ENCODE measurements at places on chromosomes 2 and 18.

DNA sequence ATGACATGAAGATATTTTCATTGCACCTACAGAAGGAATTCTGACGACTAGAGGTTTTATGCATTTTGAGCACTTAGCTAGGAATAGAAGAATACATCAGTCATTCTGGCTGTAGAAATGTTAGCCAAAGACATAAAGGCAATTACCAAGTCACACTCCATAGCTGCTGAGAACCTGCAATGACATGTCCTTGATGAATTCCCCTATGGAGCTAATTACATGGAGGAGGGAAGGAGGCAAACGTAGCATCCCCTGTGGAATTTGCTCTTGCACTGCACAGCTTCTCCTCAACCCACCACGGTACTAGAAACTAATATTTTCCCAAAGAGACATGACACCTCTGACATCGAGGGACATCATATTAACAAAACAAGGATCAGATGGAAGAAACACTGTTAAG is 174.0 kb upstream of the SESTD1 start:
- DNase-seq: no peak

- no peak for DNase-seq
Measured at GRCh38 chr2:46827274-46828134, 88.1 kb downstream of the MCFD2 start.

DNA sequence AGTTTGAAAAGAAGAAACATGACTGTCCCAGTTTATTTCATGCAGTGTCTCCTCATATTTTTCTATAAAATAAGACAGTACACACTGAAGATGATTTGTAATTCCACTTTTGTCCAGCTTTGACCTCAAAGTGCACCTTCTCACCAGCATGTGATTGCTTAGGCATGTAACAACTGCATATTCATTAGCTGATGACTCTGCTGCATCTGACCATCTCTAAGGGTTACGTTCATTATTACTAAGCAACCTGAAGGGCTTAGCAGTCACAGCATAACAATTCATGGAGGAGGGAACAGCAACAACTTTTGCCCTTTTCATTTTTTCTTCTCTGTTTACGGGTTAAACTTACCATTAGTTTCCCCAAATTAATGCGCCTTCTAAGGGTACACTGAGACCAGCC is 330.6 kb upstream of the PIK3C3 start:
- no peak for DNase-seq

DNA sequence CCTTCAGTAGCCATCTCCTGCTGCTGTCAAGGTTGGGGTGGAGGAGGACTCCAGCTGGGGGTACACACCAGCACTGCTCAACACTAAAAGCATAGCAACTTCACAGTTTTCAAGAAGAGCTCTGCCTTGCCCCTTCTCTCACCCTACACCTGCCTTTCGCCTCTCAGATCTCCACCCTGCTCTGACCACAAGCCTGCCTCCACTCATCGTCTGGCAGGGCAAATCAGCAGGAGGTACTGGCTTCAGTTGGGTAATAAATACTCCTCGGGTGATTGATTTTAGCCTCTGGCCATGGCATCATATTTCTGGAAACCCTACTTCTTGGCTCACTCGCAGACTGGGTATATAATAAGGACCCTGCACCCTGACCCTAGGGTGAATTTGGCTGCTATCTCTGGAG is 3.1 kb upstream of the PRKAG3 start:
- DNase-seq: no peak

DNA sequence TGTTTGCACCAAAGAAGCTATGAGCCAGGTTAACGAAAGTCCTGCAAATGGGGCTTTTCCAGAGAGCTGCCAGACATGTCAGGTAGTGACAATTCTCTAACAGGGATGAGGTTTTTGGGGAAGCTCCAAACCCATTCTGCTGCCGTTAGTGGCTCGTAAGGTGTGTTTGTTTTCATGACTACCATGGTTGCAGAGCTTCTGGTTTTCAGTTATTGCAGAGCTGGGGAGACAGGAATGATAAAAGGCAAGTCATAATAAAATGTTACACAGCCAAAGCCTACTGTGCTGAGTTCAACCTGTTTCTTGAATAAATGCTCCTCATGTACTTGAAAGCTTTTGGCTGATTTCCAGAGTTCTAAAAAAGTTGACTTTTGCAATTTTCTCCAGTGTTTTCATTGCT is 209.2 kb upstream of the STK17B start:
- DNase-seq: no peak

GRCh38 chr2:33607905-33608304 is 8.8 kb upstream of the FAM98A start:
- no peak for DNase-seq

- DNase-seq: peak; percentile 64
Measured at GRCh38 chr2:206452242-206452641, 8.9 kb downstream of the ADAM23 start.

GRCh38 chr2:43075811-43076585 is 150.4 kb downstream of the ZFP36L2 start:
- no peak for DNase-seq

- peak; percentile 42 for DNase-seq
Measured at GRCh38 chr2:113847144-113847543, 42.7 kb upstream of the ACTR3 start.

- DNase-seq: no peak
Measured at GRCh38 chr2:236870370-236870769, 215.3 kb upstream of the COPS8 start.

DNA sequence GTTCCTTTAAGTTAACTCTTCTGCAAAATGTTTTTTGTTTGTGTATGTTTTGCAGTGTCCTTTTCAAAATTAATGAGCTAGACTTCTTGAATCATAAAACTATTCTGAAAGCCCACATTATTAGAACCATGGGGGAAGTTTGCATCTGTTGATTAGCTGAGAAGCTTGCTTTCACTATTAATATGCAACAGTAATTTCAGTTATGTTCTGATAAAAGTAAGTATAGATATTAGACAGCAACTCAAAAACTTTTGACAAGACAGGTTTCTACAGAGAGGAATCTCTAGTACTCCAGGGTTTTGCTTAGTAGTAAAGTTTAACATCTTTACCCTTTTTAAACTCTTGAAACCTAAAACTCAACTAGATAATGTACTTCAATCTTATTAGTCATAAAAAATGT is 147.8 kb downstream of the UBE2E3 start:
- DNase-seq: peak; percentile 77

DNA sequence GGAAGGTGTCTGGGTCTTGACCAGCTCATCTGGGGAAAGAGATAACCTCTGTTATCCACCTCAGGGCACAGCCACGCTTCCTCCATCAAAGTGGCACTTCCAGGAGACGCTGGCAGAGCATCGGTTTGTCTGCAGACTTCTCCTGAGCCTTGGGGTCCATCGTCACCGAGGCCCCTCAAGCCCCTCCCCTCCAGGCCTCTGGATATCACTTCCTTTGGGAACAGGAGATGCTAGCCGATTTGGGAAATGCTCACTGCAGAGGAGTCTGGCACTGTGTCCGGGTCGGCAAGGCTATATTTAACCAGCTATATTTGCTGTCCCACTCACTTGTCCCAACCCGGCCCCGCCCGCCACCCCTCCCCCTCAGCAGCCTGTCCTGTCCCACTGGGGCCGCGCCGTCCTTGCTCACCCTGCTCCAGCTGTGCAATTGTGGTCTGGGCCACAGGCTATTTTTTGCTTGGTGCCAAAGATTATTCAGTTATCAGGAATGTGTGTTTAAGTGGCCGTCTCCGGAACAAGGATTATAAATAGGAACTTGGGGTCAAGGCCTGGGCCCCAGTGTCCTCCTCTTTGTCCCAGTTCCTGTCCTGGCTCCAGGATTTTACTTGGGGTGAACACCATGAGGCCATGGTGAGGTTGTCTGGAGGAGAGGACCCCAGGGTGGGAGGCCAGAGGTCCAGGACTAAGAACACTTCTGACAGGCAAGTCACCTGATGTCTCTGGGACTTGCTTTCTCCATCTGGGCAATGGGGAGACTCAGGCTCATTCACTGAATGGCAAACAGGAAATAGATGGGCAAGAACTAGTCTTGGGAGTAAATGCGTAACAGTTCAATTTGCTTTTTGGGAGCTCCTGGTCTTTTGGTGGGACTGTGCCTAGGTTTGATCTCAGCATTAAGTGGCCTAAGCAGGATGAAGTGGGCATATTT is 263.6 kb downstream of the DYSF start:
- no peak for DNase-seq

DNA sequence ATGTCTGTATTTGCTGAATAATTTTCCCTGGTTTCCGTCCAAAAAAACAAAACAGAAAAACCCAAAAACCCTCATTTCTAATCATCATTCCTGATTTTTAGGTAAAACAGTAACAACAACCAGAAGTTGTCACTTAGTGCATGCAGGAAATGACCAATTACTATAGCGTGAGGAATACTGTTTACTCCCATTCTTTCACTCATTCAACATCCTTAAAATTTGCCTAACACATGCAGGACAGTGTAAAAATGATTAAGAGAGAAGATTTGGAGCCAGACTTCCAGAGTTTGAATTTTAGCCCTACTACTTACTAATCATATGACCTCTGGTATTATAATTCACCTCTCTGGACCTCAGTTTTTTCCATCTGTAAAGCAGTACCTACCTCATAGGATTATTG is 83.1 kb downstream of the FIGN start:
- DNase-seq: no peak

DNA sequence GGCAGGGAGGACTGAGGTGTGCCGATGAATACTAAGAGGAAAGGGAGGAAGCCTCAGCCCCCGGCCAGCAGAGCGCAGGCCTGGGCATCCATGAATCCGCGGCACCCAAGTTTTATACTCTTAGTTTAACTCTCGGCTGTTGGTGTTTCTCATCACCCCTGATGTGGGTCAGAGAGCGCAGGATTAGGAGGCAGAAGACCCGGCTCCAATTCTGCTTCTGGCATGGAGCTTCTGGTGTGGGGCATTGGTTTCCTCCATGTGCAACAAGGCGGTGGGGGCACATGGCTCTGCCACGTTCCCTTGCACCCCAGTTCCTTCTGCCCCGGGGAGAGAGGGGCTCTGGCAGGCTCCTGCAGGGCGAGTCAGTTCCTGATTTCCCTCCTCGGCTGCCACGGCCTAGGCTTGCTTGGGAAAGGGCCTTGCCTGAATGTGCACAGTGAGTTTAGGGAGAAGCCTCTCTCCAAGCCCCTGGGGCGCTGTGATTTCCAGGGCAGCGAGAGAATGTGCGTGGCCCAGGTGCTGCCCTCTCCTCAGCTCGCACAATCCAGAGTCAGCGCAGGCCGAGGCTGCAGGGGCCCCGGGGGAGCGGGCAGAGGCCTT is 36.2 kb upstream of the DNMT3A start:
- DNase-seq: no peak

DNA sequence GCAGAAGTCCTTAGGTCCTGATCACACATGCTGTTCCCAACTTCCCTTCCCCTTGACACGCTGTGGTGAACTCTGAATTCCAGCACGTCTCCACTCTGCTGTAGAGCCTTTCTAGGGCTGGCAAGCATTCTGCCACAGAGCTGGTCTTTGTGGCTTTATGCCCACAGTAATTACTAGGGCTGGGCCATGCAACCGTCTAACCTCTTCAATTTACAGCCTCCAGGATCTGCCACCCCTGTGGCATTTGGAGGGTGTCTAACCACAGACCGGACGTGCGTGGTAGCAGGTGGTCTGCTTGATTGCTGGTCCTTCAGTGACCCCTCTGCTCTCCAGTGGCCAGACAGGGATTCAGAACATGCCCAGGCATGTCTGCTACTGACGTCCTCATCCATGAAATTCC is 43.1 kb upstream of the TGFA start:
- DNase-seq: no peak

- no peak for DNase-seq
Measured at GRCh38 chr2:29697181-29697580, 224.2 kb downstream of the ALK start.

All from GM12865 (cell line).